ENCODE measurements at places on chromosomes 3 and 15.

DNA sequence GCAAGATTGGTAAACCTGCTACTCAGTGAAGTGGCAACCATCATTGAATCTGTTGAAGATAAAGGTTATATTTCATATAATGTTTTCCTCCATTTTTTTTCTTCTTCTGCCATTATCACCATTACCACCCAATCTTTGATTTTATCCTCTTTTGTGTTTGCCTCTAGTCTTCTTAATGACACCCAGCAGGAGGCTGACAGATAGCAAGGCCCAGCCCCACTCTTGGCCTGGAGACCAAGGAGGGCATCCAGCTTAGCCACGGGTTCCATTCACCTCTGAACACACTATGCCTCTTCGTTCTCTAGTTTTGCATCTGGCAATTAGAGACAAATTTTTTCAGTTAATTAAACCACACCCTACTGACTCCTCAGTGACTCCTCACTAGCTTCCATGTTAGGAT lies 129.7 kb downstream of the TPRG1 start:
- no peak for DNase-seq

DNA sequence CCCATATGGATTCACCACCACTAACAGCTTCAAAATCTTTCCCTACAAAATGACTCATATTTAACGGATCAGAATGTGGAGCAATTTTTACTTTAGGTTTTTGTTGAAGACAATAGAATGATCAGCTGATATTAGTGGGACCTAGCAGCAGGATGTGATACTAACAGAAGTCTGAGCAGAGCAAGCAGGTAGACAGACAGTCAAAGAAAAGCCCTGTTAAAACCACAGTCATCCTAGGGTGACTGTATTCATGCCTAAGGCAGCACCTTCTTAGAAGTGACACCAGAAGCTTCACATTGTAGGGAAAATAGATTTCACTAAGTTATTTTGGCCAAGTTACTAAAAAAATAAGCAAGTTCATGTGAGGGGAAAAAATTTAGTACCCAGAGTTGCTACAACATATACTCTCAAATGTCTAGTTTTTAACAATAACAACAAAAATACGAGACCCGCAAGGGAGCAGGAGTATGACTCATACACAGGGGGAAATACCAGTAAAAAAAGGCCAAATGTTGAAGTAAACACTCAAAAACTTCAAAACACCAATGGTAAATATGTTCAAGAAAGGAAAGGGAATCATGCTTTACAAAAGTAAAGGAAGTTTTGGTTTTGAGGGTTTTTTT lies 590.9 kb downstream of the EPHA3 start:
- no peak for DNase-seq

DNA sequence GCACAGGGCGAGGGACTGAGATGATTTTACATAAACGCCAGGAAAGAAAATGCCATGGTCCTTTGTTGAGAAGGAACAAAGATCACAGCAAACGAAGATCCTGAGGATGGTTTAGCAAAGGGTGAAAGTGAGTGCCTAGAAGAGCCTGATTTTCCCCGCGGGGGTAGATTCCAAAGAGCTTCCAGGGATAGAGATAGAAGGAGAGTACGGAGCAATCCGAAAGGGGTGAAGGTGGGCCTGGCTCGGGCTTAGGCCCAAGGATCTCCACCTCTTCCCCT lies 977 bp downstream of the CDC25A start:
- no peak for DNase-seq

GRCh38 chr3:37945807-37946530 lies 44.6 kb upstream of the VILL start:
- DNase-seq = peak; percentile 58

DNA sequence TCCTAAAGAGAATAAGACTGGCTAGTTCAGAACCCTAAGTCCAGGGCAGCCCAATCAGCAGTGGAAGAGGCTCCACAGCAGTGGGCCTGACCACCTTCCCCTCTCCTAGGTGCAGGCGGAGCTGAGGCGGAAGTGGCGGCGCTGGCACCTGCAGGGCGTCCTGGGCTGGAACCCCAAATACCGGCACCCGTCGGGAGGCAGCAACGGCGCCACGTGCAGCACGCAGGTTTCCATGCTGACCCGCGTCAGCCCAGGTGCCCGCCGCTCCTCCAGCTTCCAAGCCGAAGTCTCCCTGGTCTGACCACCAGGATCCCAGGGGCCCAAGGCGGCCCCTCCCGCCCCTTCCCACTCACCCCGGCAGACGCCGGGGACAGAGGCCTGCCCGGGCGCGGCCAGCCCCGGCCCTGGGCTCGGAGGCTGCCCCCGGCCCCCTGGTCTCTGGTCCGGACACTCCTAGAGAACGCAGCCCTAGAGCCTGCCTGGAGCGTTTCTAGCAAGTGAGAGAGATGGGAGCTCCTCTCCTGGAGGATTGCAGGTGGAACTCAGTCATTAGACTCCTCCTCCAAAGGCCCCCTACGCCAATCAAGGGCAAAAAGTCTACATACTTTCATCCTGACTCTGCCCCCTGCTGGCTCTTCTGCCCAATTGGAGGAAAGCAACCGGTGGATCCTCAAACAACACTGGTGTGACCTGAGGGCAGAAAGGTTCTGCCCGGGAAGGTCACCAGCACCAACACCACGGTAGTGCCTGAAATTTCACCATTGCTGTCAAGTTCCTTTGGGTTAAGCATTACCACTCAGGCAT lies 33.7 kb downstream of the VIPR1 start:
- peak; percentile 68 for DNase-seq

GRCh38 chr3:138673641-138674530 lies 65.3 kb downstream of the FAIM start:
- peak; percentile 28 for DNase-seq

DNA sequence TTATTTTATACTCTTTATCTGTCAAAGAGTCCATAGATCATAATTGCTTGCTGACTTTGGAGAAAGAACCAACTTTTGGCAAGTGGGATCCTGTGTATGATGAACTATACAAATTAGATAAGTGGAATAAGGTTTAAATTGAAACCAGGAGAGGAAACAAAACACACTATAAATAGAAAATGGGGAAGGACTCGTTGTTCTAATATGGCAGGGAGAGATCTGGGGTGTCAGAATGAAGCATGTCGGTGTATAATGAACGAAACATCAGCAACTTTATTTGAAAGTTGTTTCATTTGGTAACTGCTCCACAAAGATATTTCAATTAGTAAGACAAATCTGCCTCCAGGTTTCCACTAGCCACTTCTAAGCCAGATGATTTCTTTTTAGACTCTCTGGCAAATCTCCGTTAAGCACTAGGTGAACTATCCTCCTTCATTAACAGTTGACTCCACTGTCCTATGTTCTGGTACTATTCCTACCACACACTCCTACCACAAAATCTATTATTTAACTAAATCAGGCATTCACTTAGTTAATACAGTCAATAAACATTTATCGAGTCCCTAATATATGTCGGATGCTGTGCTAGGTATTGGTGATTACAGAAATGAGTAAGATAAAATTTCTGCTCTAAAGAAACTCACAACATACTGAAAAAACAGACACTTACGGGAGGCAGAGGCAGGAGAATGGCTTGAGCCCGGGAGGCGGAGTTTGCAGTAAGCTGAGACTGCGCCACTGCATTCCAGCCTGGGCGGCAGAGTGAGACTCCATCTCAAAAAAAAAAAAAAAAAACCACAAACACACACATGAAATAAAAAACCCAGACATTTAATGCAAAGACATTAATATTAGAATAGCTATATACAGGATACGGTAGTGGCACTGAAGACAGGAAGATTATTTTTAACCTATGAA lies 20.1 kb downstream of the SLC15A2 start:
- no peak for DNase-seq

DNA sequence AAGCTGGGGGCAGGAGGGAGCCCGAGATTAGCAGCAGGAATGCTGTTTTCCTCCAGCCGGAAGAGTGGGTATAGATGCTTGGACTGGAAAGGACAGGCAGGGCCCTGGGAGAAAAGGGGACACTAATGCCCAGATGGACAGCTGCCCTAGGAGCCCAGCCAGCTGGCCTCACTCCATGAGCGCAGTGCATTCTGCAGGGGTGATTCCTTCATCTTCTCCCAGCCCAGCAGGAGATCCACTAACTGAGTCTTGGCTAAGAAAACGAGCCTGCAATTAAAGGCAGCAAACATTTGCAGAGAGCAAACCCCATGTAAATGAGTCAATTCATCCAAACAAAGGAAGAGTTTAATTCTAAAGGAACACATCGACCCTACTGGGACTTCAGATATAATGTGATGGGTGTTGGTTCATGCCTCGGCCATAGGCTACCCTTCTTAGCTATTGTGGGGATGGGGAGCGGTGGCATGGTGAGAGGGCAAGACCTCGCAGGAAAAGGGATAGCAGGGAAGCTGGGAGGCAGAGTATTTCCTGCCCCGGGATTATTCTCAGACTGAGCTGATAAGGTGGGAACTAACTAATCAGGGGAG lies 13.3 kb upstream of the MINAR1 start:
- DNase-seq = no peak

- DNase-seq = no peak
These were observed 131.0 kb downstream of the MEX3B start for GRCh38 chr15:81914734-81915256.

DNA sequence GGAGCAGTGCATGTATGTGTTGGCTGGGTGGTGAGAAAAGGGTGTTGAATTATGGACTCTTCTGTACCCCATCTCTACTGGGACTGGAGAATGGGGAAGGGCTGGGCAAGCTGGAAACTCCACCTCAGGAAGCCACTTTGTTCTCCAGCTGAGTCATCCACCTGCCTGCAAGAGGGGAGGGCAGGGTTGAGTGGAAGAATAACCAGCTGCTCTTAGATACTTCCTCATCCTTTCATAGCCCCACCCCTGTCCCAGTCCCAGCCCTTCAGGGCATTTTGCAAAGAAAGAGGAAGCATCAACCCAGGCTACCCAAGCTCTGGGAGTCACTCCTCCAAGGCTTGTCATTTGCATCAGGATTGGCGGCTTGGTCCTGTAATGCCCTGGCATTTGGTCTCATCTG lies 33.1 kb downstream of the RAB11A start:
- DNase-seq = peak; percentile 75

- DNase-seq = no peak
These were observed 64.5 kb downstream of the THBS1 start for GRCh38 chr15:39645138-39645975.
